ENCODE measurements at places on chromosomes 7 and 10.
A peak's percentile ranks its signal among the peaks of the same experiment; 100 is the strongest.

DNA sequence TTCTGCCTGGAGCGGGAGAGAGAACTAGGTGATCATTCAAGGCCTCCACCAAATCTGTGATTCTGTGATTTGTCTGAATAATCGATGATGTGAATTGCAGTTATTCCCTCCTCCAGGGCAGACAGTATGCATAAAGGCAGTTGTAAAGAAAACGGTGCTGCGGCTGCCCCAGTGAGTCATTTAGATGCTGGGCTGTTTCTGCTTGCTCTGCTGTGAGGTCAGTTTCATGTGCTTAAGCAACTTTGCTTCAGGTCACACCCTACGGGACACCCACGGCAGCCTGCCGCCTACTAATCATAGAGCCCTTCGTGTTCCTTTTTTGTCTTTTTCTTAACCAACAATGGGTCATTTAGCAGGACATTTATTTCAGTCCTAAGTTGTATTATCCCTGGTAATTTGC is 158.1 kb upstream of the PITRM1 start:
- peak; percentile 91 for ATAC-seq

- ATAC-seq, result no peak
Measured at GRCh38 chr10:103676851-103677417, 178.4 kb downstream of the SH3PXD2A start.

- ATAC-seq, result no peak
Measured at GRCh38 chr7:3117488-3118231, 74.0 kb upstream of the CARD11 start.

DNA sequence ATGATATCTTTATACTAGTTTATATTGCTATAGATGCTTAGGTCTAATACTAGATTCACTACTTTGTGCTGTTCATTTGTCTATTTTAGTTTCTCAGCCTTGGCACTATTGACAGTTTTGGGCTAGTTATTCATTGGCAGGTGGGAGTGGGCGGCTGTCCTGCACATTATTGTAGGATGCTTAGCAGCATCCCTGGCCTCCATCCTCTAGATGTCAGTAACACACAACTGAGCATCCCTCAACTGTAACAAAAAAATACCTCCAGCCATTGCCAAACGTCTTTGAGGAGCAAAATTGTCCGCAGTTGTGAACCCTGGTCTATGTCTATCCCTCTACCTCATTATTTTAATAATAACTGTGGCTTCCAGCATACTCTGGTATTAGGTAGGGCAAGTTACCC is 34.4 kb upstream of the PNLIP start:
- ATAC-seq, result no peak

DNA sequence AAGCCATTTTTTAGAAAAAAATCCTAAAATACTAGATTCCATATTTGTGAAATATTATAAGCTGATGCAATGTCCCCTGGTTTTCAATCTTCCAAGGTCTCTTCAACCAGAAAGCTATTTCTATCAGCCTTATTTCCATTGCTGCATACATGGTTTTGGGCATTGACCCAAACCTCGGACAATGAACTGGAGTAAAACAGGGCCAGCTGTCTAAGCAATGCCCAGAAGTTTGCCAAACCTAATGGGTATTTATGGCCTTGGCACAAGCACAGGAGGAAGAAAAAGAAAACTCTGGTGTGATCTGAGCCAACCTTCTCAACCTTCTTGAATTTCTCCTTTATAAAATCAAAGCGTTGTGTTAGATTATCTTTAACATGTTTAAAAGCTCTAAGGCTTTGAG is 402.3 kb downstream of the DNAJB9 start:
- no peak for ATAC-seq

- ATAC-seq, result peak; percentile 50
Measured at GRCh38 chr10:3955955-3956617, 171.1 kb upstream of the KLF6 start.

DNA sequence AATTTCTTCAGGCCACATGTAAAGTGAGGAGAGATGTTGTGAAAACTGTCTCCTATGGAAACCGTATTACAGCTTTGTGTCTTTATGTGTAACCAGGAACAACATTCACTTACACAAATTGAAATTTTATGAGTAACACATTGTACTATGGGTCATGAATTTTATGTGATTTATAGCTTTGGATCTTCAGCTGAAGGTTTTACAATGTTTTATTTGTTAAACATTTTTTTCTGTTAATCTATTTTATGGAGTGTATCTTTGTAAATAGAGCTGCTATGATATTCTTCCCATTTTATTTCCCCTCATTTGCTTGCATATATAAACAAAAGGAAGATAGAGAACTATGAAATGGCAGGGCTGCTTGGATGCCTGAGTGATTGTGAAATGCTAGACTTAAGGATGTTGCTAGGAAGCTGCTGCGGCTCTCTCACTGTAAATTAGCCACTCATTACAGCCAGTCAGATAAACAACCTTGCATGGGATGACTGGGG is 104.5 kb upstream of the PCLO start:
- ATAC-seq, result peak; percentile 88

- ATAC-seq, result no peak
Measured at GRCh38 chr10:79145174-79145483, 76.4 kb downstream of the ZMIZ1 start.

- no peak for ATAC-seq
Measured at GRCh38 chr7:79090543-79090942, 362.9 kb downstream of the MAGI2 start.

- ATAC-seq, result no peak
Measured at GRCh38 chr7:154720016-154720415, 282.9 kb downstream of the PAXIP1 start.

- peak; percentile 80 for ATAC-seq
Measured at GRCh38 chr10:3805791-3806461, 20.9 kb upstream of the KLF6 start.

DNA sequence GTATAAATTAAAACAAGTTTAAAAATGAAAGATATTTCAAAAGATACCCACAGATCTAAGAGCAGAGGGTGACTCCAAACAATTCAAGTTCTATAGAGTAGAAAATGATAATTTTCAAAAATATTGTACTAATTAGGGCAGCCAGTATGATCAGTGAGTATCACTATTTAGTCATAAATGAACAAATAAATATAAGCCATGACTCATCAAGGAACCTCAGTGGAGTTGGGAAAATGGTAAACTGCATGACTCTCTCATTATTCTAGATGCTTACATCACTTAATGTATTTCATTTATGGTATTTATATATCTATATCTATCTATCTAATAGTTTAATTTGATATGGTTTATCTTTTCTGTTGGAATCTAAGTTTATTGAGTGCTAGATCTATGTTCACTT is 94.3 kb downstream of the THSD7A start:
- ATAC-seq, result peak; percentile 22

DNA sequence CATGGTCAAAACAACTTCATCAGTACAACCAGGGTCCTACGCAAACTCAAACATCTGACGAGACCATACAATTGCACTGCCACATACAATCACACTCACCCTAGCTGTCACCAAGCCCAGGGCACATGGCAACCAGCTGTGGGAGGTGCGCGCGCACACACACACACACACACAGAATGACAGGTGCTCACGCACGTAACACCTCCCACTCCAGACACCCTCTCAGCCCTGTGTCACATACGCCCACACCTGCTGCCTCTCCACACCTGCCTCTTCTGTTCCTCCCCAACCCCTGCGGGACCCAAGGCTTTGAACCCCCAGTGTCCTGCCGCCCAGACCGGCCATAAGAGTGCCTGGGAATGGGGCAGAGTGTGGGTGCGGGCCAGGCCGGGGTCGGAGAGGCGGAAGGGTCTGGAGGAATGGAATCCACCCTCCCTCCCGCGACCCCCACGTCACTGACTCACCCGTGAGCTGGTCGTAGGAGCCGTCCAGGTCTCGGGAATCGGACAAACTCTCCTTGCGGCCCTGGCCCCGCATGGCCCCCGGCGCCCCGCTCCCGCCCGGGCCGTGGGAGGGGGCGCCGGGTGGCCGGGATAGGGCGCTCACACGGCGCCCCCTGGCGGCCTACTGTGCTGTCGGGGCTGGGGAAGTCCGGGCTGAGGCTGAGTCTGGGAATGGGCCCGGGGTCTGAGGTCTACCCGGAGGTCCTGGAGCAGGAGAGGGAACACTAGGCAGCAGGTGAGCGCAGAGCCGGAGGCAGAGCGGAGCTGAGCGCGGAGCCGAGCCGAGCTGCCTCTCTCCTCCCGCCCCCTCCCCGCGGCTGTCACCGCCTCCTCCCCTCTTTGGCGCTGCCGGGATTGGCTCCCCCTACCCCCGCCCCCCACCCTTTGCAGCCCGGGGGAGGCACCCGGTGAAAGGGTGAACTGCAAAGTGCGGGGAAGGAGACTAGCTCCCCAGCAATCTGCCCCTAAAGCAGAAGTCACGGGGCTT is at the start of gene KCNIP2:
Gene KCNIP2, minus strand, starts transcription at position 769 of the 990 bp plus-strand sequence. Its CDS starts 232 bp downstream, at position 537.
- peak; percentile 53 for ATAC-seq

GRCh38 chr7:83271212-83272099 is 108.8 kb upstream of the PCLO start:
- ATAC-seq, result peak; percentile 81

DNA sequence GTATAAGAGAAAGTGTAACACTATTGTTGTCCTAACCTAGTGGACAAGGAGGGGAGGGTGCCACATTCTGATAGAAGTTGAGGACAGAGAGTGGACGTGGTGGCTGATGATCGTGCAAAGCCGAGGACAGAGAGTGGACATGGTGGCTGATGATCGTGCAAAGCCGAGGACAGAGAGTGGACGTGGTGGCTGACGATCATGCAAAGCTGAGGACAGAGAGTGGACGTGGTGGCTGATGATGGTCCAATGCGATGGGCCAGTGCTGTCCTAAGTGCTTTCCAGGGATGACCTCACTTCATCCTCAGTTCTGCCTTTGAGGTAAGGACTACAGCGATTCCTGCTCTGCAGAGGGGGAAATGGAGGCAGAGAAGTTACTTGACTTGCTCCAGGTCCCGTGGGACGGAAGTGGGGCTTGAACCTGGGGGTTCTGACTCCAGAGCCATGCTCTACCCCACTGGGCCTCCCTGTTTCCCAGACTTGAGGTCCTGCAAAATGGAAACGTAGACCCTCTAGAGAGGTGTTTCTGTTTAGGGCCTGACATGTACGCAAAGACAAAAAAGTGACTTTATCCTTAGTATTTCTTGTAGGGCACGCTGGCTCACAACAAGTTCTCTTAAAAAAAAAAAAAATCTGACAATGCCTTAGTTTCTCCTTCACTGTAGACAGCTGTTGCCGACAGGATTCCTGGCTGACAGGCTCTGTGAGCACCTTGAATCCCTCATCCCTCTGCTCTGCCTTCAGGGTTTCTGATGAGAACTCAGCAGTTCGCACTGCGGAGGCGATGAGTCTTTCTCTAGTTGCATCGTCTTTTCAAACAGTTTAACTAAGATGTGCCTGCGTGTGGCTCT is 20.3 kb upstream of the NCAPG2 start:
- no peak for ATAC-seq

GRCh38 chr7:141585592-141586510 is 34.6 kb downstream of the AGK start:
- ATAC-seq, result peak; percentile 33

- no peak for ATAC-seq
Measured at GRCh38 chr7:155795951-155796350, 16.3 kb downstream of the SHH start.

DNA sequence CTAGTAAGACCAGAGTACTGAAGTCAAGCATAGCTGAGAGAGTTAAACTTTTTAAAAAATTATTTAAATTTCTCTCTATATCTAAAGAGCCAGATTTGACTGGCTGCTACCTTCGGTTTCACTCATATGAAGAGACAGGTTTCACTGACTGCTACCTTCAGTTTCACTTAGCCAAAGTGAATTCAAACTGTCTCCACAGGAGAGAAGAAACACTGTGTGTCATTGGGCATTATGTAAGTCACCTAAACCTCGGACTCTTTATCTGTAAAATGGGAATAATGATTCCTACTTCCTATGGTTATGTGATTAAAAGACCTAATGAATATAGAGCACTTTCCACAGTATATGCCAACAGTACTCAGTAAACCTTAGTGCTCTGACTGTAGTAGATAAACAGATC is 41.6 kb upstream of the MET start:
- no peak for ATAC-seq

DNA sequence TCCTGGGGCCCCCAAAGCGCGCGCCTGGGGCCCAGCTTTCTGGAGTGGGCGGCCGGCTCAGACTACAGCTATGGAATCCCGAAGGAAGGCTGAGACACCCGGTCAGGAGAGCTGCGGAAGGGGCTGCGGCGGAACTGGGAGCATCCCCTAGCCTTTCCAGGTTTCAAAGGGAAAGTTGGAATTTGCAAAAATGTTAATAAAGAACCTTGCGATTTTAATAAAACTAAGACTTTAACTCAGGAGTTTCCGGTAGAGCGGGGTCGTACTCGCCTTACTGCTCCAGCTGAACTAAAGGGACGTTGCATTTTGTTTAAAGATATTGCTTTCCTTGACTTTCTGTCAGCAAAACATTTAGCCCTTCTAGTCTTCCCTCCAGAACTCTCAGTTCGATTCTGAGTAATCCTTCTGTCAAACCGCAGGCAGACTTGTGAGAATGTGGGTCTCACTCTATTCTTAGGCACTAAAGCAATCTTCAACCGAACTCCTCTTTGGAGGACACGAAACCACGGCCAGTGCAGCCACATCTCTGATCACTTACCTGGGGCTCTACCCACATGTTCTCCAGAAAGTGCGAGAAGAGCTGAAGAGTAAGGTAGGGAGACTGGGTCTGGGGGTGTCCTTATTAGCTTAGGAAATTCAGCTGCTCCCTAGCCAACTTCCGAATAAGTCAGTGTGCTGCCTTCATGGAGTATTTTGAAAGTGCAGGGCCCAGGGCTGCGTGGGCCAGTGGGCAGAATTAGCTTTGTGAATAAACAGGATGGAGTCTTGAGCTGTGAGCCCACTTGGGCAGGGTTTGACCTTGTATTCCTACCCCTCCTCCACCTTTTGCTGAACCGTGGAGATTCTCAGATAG is 1.9 kb downstream of the CYP26A1 start:
- ATAC-seq, result no peak

GRCh38 chr7:55110282-55110992 is 91.6 kb downstream of the EGFR start:
- ATAC-seq, result no peak

DNA sequence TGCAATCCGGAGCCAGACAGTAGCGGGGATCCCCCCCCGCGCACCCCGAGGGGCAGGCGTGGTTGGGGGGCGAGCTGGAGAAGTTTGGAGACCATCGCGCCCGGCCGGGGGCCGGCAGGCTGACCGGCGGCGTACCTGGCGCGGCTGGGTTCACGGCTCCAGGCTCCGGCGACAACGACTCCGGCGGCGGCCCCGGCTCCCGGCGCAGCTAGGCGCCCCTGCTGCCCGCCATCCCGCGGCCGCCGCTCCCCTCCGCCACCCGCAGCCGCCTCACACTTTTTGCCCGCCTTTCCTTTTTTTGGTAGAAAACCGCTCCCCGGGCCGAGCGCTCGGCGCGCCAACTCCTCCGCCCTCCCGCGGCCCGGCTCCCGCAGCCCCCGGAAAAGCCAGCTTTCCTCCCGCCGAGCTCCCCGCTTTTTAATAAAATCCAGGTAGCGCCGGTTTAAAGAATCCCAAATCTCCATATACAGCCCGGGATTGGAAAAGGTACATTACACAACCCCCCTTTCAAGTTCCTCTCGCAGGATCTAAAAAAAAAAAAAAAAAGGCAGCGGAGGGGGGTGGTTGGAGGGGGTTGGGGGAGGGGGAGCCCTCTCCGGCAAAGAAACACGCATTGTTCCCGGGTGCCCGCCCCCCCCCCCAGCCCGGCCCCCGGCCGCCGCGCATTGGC is at the start of gene TNRC18:
Gene TNRC18, minus strand, starts transcription at position 529 of the 670 bp plus-strand sequence. CDS start 2,588 bp downstream, outside the sequence.
- peak; percentile 23 for ATAC-seq

Data from motor neuron (in vitro differentiated cells).